ENCODE measurements at places on chromosomes 4 and X. TPM values are rescaled to one million over a fixed set of nuclear protein-coding genes. Genes with fewer than 3 reads are reported as not detected.
A peak's percentile ranks its signal among the peaks of the same experiment; 100 is the strongest.

Gene GPR82
- total RNA-seq: not detected

- H3K27ac ChIP-seq: peak overlapping the region; percentile 87
- no peaks in the 10 kb centered on the region for H3K27me3 ChIP-seq
- no peaks in the 10 kb centered on the region for H3K36me3 ChIP-seq
- H3K4me3 ChIP-seq: no peak overlapping the region
- peaks cover 8% of the 10 kb centered on the region for H3K4me1 ChIP-seq
Observed at GRCh38 chr4:185839770-185840169, 27.8 kb upstream of the SORBS2 start.

Gene BANK1
- total RNA-seq: 0.19 TPM

DNA sequence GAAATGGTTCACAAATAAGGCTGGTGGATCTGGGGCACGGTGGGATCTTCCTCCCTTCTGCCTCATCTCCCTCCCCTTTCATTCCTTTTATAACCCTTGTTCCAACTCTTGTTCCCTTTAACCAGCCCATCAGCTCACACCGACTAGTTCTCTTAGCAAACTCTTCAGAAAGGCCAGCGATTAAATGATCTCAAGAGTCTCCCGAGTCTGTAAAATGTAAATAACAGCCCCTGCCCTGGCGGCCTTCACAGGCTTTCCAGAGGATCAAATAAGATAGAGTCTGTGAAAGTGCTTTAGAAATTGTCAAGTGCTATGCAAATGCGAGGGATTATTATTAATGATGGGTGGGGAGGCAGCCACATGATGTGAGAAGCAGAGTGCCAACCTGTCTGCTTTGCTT lies 27.1 kb downstream of the TSC22D3 start:
- H3K4me3 ChIP-seq: no peak overlapping the region
- no peaks in the 10 kb centered on the region for H3K27me3 ChIP-seq
- H3K27ac ChIP-seq: peak overlapping the region; percentile 65
- no peaks in the 10 kb centered on the region for H3K36me3 ChIP-seq

DNA sequence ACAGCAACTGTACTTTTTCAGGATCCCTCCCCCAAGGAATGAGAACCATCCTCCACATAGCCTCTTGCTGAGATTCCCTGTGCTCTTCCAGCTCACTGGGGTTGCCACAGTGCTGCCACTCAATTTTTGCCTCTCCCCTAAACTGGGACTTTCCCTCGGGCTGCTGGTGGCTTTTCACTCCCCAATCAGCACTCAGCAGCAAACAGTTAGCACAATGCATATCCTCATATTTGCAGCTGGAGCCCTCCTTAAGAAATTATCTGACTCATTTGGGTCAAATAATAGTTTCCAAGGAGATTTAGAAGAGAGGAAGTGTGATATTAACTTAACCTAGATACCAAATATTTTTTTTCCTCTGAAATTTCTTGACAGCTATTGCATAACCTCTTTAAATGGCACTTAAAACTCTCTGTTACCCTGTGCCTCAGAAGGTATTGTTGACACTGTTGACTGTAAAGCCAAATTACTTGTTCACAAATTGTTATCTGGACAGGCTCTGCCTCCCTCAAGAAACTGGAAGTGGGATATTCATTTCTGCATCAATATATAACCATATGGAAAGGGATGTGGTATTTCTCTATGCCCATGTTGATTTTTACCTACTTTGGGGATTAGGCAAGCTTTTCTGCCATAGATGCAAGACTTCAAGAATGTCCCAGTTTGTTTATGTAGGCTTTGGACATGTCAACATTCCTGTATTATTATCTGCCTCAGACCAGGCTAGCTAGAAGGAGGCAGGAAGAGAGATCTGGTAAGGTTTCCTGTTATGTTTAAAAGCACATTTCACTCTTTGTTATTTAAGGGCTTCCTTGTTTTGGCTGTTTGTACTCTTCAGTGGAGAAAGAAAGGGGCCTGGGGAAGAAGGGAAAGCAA lies 58.0 kb downstream of the SEPTIN11 start:
- no peak for DNase-seq
- H3K36me3 ChIP-seq: no peaks in the 10 kb centered on the region
- H3K4me3 ChIP-seq: no peak overlapping the region
- peaks cover 75% of the 10 kb centered on the region for H3K4me1 ChIP-seq
- H3K27me3 ChIP-seq: no peaks in the 10 kb centered on the region

Gene IQSEC2
- total RNA-seq: 13.3 TPM

GRCh38 chrX:154444755-154445246 lies 860 bp downstream of the FAM50A start:
- H3K4me3 ChIP-seq: peak overlapping the region; percentile 70
- H3K4me1 ChIP-seq: peaks cover 8% of the 10 kb centered on the region
- peak overlapping the region; percentile 86 for H3K27ac ChIP-seq
- H3K27me3 ChIP-seq: no peaks in the 10 kb centered on the region

- H3K4me3 ChIP-seq: no peak overlapping the region
- DNase-seq: no peak
- no peaks in the 10 kb centered on the region for H3K36me3 ChIP-seq
Observed at GRCh38 chrX:154724993-154725756, 25.7 kb downstream of the GAB3 start.
